Type B pancreatic cell (in vitro differentiated cells): ENCODE measurements at places on chromosomes 7 and 10.

DNA sequence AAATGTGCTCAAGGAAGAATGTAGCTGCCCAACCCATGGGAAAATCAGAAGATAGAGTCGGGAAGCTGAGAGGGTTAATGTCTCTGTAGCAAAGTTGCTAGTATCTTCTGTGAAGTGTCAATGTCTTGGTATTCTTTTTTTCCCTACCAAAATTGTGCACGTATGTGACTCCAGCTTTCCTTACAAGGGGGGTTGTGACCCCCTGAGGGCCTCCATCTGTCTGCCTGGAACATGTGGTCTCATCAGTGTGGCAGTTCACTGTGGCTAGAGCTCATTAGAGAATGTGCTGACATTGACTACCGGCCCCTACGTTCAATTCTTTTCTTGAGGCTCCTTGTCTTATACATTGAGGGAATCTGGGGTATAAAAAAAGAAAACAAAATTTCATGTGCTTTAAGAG, 725.2 kb upstream of the CELF2 start:
- DNase-seq: no peak

DNA sequence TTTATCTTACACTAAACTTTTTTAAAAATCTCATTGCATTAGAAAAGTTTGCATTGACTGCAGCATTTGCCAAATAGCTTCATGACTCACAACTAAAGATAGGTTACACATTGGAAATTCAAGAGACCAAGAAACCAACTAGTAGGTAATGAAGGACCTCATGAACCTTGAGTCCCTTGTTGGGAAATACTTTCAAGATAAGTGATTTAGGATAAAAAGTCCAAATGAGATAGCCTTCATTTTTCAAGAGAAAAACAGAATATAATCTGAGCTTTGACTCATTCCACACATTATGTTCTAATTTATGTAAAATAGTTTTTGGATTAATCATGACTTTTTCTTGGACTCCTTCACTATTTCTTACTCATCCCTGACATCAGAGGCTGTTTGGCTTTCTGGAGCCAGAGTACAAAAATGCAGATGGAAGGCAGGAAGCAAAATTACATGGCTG, 13.1 kb upstream of the LIPF start:
- no peak for DNase-seq

- no peak for DNase-seq
Measured at GRCh38 chr7:42055171-42055570, 181.8 kb downstream of the GLI3 start.

- no peak for DNase-seq
Measured at GRCh38 chr10:132202070-132202970, 15.6 kb downstream of the DPYSL4 start.

GRCh38 chr10:35907548-35907947, 265.5 kb upstream of the FZD8 start:
- DNase-seq: no peak
